ENCODE measurements at places on chromosomes 7 and 10.

GRCh38 chr7:152568972-152569371 lies 107.0 kb downstream of the XRCC2 start:
- DNase-seq = no peak

DNA sequence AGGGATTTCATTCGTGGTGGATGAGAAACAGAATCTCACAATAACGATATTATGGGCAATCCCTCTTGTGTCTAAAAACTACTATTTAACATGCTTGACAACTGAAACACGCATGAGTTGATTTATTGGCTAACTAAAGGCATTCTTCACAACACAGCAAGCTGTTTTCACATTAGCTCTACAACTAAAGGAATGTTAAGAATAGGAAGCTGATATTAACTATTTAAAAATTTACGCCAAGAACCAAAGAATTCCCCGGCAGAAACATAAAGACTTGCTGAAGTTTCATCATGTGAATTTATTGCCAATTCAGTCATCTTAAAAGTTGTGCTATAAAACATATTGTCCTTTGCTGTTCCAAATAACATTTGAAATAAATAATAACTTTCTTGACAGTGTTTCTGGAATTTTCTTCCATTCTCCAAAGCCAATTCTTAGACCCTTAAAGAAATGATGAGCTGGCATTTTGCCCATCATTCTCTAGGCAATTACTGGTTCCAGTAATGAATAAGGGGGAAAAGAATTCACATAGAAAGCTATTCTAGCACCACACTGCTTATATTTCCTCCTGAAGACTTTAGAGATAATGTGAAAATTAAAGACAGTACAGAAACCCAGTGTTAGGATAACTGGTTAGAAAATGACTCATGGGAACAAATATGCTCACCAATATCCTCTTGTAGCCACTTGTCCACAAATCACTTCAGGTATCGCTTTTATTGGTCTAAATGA lies 233.1 kb downstream of the PARD3 start:
- no peak for DNase-seq

GRCh38 chr10:118850418-118851061 lies 95.8 kb upstream of the CACUL1 start:
- DNase-seq = peak; percentile 47

DNA sequence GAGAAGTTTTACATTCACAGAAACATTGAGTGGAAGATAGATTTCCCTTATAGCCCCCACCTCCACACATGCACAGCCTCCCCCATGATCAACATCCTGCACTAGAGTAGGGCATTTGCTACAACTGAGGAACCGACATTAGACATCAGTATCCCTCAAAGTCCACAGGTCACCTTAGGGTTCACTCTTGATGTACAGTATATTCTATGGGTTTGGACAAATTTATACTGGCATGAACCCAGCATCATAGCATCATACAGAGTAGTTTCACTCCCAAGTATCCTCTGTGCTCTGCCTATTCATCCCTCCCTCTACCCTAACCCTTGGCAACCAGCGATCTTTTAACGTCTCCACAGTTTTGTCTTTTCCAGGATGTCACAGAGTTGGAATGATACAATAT lies 64.4 kb downstream of the VSTM4 start:
- DNase-seq = no peak

- DNase-seq = no peak
Measured at GRCh38 chr7:47147213-47147631, 434.7 kb downstream of the TNS3 start.

GRCh38 chr7:101137651-101138212 lies 10.8 kb downstream of the SERPINE1 start:
- DNase-seq = no peak

DNA sequence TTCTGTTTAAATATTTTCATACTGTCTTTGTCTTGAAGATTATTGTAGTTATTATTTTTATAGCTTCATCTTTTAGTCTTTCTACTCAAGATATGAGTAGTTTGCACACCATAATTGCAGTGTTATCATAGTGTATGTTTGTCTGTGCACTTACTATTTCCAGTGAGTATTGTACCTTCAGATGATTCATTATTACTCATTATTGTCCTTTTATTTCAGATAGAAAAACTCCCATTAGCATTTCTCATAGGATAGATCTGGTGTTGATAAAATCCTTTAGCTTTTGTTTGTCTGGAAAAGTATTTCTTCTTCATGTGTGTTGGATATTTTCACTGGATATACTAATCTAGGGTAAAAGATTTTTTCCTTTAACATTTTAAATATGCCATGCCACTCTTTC lies 646.2 kb upstream of the GRM3 start:
- DNase-seq = no peak

GRCh38 chr7:34175837-34176236 lies 270.5 kb downstream of the BMPER start:
- DNase-seq = no peak

- no peak for DNase-seq
Measured at GRCh38 chr7:26087321-26088091, 64.5 kb upstream of the NFE2L3 start.

GRCh38 chr10:6518791-6519429 lies 61.2 kb downstream of the PRKCQ start:
- no peak for DNase-seq

Measured in stimulated activated CD8-positive, alpha-beta memory T cell treated with anti-CD3 and anti-CD28 coated beads, Interleukin-15, amount 100 ng/mL, for 24 hours (primary cell).